Caudate nucleus (tissue), 63 donors: ENCODE measurements at places on chromosomes 5 and 9.

DNA sequence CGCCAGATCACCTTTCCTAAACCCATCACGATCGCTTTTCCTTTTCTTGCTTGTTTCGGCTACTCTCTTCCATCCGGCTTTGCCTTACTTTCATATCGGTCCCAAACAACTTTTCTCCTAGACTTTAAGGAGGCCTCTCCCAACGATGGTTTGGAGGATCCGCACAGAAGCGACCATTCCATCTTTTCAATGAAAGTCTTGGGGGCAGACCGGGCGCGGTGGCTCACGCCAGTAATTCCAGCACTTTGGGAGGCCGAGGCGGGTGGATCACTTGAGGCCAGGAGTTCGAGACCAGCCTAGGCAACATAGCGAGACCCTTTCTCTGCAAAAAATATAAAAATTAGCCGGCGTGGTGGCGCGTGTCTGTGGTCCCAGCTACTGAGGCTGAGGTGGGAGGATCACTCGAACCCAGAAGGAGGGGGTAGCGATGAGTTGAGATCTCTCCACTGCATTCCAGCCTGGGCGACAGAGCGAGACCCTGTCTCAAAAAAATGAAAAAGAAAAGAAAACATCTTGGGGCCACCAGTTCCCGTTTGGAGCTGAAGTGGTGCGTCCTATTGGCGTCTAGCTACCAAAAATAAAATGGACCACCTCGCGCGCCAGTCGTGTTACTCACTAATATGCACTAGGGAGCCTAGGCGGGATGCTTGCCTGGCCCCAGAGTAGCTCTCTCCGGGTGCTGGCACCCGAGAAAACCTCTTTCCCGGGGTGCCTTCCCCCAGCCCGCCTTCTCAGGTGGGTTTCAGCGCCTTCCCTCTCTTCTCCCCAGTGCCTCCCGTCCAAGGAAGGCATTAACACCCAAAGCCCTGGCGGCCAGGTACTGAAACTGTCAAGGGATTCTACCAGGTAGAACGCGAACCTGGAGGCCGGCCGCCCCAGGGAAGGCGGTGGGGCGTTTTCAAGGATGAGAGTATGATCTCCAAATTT lies 800 bp upstream of the AP3B1 start:
- DNase-seq: peak; percentile 34

DNA sequence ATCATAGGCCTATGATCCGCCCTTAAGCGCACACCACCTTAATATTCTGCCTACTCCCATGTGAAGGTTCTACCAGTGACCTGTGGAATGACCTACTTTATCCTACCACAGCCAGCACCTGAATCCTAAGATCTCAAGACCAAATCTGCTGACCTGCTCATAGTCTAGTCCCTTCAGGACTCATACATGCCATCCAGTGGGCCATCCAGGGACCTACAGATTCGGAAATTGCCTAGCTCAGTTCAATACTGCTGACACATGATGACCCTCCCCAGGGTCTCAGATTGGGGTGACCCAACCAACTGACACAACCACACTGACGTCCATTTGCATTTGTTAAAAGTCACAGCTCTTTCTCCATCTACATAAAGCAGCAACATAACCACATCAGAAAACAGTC lies 443.8 kb upstream of the ST8SIA4 start:
- DNase-seq: no peak

- no peak for DNase-seq
These were observed 16.8 kb downstream of the NR3C1 start for GRCh38 chr5:143386725-143387124.

DNA sequence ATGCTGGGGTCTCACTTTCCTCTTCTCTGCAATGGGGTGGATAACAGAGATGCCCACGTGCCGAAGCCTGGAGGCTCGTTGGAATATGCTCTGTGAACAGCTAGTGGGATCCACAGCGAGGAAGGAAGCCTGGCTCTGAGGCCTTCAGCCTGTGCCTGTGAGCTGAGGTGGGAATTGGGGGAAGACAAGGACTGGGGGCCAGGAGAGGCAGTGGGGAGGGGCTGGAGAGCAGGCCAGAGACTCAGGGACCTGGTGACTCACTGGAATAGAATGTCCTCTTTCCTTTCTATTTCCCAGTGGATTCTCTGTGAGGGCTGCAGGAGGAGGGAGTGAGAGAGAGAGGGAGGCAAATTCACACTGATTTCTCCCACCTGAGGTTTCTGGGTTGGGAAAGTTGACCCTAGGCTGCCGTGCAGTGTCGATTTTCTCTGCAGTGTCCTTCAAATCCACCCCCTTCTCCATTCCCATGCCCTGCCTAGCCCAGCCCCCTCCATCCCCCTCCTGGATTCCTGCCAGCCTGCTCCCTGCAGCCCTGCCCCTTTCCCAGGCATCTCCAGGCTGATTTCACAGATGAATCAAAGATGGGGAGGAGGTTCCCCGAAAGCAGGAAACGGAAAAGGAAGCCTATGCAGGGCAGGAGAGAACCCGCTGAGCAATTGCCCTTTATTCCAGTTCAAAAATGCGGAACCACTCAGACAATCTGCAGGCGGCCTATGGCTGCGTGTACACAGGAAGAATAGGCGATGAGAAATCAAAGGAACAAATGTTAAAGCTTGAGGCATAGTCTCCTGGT lies 1.4 kb upstream of the SPAAR start:
- DNase-seq: no peak

GRCh38 chr5:169083394-169084018 lies 217.4 kb downstream of the SLIT3 start:
- DNase-seq: no peak

- no peak for DNase-seq
These were observed 6.7 kb upstream of the SMIM15 start for GRCh38 chr5:61168951-61169350.

- DNase-seq: no peak
These were observed 36.9 kb downstream of the CFAP77 start for GRCh38 chr9:132446887-132447286.

- no peak for DNase-seq
These were observed 308.1 kb downstream of the LRRC70 start for GRCh38 chr5:62886603-62887315.

GRCh38 chr9:34332076-34332964 lies 3.0 kb downstream of the NUDT2 start:
- no peak for DNase-seq

DNA sequence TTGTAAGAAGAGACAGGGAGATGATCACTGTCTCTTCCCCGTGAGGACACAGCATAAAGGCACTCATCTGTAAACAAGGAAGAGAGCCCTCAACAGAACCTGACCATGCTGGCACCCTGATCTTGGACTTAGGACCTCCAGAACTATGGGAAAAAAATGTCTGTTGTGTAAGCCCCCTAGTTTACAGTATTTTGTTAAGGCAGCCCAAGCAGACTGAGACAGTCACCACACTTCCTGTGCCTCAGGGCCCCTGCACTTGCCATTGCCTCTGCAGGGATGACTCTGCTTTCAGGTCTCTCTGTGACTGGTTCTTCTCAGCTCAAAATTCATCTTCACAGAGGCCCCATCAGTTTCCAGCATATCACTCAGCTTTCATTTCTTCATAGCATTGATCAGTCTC lies 372.1 kb downstream of the TLE1 start:
- DNase-seq: no peak

DNA sequence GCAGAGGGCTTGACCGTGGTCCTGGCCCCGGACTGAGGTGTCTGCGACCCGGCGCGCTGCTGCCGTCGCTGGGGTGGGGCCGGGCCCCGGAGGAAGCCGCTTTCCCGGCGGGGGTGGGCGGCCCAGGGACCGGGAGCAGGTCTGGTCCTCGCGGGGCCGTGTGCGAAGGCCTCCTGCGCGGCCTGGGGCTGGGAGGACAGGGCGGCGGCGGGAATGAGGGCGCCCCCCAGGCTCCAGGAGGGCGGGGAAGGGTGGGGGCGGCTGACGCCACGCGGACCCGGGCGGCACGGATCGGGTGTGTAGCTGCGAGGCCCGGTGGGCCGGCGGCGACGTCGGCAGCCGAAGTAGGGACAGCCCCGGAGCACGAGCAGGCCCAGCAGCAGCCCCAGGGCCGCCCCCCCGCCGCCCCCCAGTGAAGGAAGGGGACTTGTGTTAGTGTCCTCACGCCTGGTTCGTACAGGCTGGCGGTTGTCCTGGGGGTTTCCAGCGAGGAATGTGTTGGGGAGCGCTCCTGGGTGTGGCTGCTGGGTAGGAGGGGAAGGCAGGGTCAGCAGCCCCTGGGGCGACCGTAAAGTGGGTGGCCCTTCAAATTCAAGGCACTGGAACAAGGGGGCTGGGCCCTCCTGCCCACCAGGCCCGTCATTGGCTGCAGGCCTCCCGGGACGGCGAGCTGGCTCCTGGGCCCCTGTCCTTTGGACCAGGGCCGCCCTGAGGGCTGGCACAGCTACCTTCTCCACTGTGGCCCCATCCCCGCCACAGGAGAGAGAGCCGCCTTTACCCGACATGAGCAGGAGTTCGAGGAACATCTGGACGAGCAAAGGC lies 597 bp upstream of the TMEM250 start:
- DNase-seq: no peak

GRCh38 chr5:10227379-10227778 lies 22.3 kb downstream of the ATPSCKMT start:
- DNase-seq: no peak

DNA sequence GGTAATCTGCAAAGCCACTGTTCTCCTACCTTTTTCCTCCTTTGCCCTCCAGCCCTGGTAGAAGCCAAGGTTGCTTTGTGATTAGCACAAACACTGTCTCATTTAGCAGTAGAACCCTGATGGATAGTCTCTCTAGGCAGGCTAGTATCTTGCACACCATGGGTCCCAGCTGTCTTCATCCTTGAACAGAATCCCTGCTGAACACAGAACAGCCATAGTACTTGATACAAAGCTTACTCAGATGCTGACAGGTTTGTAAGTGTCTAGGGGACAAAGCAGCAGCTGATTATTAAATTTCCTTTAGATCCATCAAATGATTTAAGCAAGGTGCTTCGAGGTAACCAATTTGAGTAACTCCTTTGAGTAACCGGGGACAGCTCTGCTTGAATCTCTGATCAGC lies 163.7 kb upstream of the PPP1R2B start:
- no peak for DNase-seq

DNA sequence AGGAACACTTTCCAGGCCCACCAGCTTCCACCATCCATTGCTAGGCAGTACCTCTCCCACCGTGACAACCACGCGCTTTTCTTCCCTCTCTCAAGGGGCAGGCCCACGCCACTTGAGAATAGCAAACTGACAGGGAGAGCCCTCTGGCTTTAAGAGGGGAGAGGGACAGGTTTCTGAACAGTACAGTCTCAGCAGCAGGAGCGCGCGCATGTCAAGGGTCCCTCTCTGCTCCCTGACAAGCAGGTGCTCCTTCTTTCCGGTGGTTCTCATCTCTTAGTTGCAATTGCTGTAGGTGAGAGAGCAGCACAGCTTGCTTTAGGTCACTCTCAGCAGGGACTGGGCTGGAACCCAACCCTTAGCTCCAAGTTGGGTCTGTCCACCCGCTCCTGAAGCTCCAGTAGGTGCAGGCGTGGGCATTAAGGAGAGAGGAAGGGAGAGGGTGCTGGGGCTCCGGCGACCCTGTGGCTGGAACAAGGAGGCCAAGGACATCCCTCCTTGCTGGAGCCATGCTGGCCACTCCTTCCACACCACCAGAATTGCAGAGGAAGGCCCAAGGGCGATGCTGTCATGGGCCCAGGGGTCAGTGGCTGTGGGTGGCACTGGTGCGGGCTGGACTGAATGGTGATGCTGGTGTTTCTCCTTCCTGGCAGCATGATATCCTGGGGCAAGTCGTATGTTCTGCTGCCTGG lies 9.0 kb upstream of the PHF2 start:
- DNase-seq: no peak

GRCh38 chr5:21452449-21452848 lies 1400.7 kb downstream of the CDH12 start:
- DNase-seq: no peak

DNA sequence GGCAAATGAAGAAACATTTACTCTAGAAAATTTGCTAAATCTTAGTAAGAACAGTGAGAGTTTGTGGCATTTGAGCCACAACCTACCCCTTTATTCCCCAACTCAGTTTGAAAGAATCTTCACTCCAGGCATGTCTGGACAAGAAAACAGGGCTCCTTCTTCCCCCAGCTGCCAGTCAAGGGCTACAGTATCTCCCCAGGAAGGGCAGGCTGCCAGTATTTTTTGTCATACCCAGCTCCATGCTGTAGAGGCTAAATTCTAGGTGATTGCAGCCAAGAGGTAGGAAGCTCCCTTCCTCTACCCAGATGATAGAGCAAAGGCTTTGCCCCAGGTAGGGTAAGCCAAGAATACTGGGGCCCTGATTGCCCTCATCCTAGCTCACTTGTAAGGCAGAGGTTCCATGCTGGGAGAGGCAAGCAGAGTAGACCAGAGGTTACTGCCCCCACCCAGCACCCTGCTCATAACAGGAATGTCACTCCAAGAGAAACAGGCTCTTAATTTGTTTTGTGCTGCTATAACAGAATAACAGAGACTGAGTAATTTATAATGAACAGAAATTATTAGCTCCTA lies 20.0 kb upstream of the GRPEL2 start:
- no peak for DNase-seq

DNA sequence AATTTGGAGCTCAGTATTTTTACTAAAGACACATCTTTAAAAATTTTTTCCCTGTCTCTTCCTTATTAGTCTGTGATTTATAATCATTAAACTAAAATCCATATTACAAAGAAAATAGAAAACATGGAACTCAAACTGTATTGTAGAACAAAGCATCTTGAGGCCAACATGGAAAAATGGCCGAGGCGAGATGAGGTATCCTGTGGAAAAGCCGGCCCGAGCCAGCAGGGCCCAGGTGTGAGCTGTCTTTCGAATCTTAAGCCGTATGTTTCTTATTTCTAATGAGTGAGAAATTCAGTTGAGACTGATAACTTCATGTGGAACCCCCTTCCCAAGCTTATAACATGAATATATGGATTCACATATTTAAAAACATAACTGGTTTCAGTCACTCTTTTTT lies 170.4 kb upstream of the OTULINL start:
- no peak for DNase-seq

GRCh38 chr5:85813146-85813545 lies 804.6 kb upstream of the COX7C start:
- no peak for DNase-seq

GRCh38 chr5:61076626-61077025 lies 85.6 kb downstream of the SMIM15 start:
- no peak for DNase-seq

DNA sequence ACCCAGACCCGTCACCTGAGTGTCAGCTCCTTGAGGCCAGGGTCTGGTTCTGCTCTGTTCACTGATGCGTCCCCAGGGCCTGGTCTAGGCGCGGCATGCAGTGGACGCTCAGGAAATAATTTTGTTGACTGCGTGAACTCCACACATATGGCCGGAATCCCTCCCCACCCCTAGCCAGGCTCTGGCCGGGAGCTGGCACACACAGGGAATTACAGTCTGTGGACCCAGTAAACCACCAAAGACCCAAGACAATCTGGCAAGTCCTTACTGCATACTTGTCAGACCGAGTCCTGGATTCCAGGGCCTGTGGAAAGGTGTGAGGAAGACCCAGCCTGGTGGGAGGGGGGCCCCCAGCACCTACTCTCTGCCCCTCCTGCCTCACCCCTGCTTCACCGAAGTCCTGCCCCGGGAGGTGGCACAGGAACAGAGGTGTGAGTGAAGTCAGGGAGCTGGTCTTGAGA lies 113.0 kb upstream of the IER5L start:
- no peak for DNase-seq

- no peak for DNase-seq
These were observed 478.5 kb upstream of the DMAC1 start for GRCh38 chr9:8278048-8278447.
